ENCODE measurements at places on chromosomes 7 and 10.

GRCh38 chr10:15341502-15342128 lies 29.5 kb downstream of the FAM171A1 start:
- DNase-seq = no peak

GRCh38 chr7:79673969-79674368 lies 220.5 kb upstream of the MAGI2 start:
- no peak for DNase-seq

DNA sequence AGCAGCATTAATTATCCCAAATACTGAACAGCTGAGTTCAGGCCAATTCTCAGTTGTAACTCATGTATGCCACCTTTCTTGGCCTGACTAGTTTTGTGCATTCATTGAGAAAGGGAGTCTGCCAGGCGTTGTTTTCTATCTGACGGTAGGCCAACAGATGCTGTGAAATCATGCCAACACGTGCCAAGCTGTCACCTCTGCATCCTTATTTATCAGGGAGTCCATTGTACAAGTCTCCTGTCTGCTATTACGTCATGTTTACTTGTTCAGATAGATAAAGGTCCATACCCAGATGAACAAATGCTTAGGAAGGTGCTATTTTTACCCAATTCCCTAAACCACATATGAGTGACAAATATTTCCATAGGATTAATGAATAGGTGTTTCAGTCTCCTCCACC lies 127.2 kb upstream of the CDK6 start:
- no peak for DNase-seq

- DNase-seq = no peak
Measured at GRCh38 chr7:124762611-124763143, 2.9 kb downstream of the GPR37 start.

DNA sequence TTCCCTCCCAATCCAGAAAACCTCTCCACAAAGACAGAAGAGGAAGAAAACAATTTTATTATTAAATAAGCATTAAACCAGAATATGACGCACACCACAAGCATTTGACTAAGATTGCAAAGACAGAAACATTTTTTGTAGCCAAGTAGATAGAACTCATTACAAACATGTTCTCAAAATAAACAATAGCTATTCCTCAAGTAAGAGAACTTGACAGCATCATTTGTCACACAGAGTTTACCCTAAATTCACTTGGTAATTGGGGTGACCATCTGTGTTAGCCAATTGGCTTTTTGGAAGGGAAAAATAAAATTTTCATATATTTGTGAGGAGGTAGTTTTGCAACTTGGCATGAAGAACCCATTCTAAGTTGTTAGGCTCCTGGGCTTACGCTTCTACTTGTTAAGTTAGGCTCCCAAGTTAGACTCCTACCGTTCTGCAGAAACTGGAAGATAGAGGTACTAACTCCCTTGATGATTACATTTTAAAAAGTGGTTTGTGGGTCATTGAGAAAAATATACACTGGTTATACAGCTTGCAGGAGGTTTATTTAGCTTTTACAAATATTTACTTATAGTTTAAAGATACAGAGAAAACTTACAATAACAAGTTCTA lies 618.6 kb upstream of the CNTNAP2 start:
- no peak for DNase-seq

DNA sequence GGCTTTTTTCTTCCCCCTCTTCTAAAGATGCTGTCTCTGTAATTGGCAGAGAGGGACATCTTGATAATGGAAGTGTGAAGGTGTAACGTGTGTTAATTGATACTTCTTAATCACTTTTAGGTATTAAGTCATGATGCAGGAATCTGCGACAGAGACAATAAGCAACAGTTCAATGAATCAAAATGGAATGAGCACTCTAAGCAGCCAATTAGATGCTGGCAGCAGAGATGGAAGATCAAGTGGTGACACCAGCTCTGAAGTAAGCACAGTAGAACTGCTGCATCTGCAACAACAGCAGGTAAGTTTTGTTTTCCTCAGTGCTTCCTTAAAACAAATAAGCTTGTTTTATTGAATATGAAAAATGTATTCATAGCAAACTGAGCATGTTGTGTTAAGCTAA lies 11.8 kb downstream of the FOXP2 start:
- no peak for DNase-seq

GRCh38 chr7:138164804-138165203 lies 88.5 kb downstream of the AKR1D1 start:
- DNase-seq = no peak

DNA sequence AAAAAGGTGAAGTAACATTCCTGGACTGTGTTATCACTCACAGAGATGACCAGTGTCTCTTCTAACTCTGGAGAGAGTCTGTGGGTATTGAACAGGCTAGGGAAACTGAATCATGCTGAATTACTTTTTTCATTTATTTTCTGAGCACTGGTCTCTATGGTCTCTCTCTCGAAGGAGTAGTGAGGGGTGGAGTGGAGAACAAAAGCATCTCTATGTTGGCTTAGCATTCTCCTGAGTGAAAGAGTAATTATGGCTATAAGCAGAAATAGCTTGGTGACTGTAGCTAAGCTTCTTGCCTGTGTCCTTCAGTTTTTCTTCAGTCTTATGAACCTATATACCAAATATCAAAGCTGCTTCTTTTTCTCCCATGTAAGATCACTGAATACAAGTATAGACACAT lies 64.6 kb upstream of the PTN start:
- DNase-seq = no peak

DNA sequence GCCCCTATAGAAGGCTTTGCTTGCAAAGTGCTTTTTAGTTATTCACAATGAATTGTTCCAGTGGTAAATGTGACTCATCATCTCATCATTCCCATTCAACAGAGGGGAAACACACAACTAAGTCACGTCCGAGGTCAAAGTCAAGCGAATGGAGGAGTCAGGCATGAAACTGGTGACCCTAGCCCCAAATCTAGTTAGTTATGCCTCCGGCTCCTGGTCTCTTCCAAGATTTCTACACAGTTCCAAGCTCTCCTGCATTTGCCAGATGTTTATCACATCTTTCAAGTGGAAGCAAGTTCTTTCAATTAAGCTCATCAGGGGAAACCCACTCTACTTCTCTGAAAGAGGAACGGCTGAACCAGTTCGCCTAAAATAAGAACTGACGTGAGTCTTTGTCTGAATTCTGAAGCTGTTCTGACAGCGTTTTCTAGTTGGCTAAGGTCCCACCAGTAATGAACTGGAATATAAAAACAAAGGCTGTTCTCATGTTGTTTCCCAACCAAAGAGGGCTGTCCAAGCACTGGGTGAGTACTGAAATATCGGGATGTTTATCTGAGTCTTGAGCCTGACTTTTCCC lies 140.9 kb upstream of the NRBF2 start:
- DNase-seq = no peak

- no peak for DNase-seq
Measured at GRCh38 chr7:43764039-43764761, 5.7 kb downstream of the BLVRA start.

DNA sequence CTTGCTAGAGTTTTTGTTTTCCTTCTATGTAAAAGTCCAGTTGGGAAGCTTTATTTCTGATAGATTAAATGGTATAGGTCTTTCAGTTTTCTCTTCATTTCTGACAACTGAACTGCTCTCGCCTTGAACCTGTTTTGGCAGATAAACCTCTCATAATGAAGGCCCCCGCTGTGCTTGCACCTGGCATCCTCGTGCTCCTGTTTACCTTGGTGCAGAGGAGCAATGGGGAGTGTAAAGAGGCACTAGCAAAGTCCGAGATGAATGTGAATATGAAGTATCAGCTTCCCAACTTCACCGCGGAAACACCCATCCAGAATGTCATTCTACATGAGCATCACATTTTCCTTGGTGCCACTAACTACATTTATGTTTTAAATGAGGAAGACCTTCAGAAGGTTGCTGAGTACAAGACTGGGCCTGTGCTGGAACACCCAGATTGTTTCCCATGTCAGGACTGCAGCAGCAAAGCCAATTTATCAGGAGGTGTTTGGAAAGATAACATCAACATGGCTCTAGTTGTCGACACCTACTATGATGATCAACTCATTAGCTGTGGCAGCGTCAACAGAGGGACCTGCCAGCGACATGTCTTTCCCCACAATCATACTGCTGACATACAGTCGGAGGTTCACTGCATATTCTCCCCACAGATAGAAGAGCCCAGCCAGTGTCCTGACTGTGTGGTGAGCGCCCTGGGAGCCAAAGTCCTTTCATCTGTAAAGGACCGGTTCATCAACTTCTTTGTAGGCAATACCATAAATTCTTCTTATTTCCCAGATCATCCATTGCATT lies 27.1 kb downstream of the MET start:
- DNase-seq = no peak

DNA sequence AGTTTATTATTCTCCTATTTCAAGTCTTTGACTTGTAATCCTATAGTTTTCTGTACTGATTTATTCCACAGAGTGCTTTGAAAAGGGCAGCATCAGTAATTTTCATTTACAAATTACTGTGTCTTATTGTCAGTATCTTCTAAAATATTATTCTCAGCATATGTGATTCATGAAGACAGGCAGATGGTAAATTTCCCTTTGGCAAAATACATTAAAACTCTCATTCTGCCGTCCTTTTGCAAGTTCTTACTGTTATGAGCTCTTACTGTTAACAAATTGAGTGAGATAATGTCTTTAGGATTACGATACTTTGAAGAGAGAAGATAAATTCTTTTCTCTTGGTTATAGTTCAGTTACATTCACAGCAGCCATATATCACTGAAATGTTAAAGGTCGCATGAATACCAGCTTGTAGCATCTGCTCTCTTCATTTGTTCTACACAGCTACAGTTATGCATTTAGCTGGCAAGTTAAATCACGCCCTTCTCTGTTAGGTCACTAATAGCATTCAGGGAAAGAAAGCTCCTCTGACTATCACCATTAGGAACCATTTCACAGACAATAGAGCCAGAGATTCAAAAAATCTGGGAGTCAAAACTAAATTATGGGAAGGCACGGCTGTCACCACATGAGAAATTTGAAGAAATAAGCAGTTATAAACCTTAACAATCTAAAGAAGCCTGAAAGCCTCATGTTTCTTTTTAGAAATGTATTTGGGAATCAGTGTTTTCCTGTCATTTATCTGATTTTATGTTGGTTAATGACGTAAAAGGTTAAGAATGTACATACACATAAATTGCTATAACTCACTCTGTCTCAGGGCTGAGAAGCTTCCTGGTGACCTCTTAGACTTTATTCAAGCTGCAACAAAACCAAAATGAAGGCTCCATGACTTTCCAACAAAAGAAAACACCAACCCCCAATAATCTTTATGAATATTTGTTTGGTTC lies 109.6 kb upstream of the SP4 start:
- DNase-seq = no peak

DNA sequence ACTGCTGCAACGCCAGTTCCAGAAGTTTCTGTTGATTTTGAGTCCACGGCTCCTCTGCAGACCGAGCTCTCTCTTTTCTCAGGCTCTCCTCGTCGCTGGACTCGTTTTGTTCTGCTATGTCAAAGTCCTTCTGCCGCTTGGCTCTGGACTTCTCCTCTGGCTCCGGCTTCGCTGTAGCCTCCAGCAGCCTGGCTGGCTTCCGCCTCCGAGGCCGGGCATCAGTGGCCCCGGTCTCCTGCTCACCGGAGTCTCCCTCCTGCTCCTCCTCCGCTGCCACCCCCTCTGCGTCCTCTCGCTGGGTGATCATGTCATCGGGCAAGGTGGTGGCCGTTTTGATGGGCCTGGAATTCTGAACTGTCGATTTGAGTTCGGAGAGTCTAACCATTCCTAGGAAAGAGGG lies 225.2 kb downstream of the MLLT10 start:
- no peak for DNase-seq

DNA sequence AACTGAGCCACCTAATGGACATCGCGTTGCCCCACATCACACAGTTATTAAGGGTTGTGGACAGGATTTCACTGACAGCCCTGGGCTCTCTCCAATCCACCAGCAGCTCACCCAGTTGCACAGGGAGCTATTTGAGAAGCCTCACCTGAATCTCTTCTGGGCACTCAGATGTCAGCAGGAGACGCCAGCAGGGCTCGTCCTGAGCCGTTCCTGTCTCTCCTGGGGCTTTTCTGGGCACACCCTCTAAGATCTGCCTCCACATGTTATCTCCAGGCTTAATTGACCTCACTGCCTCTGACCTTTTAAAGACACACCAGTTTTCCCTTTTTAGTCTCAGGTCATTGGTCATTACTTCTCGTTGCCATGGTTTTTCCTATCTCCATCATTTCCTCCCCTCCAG lies 63.0 kb downstream of the GRID1 start:
- DNase-seq = no peak

GRCh38 chr10:31072451-31072850 lies 40.8 kb upstream of the ZNF438 start:
- no peak for DNase-seq

DNA sequence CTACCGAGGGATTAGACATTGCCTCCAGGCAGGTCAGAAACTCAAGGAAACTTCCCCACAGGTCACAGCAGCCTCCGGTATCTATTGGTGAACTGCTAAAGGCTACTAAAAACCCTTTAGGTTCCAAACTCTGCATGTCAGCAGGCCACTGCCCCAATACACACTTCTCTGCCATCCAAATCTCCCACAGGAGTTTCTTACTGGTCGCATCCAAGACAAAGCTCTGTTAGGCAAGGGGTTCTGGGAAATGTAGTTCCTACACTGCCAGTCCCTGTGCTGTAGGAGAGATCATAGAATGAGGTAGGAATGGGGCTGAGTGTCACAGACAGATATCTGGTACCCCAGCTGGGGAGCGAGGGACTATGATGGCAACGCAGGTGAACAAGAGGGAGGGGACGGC lies 757.0 kb upstream of the C7orf33 start:
- DNase-seq = no peak

GRCh38 chr10:49009199-49009979 lies 69.7 kb upstream of the LRRC18 start:
- DNase-seq = no peak

DNA sequence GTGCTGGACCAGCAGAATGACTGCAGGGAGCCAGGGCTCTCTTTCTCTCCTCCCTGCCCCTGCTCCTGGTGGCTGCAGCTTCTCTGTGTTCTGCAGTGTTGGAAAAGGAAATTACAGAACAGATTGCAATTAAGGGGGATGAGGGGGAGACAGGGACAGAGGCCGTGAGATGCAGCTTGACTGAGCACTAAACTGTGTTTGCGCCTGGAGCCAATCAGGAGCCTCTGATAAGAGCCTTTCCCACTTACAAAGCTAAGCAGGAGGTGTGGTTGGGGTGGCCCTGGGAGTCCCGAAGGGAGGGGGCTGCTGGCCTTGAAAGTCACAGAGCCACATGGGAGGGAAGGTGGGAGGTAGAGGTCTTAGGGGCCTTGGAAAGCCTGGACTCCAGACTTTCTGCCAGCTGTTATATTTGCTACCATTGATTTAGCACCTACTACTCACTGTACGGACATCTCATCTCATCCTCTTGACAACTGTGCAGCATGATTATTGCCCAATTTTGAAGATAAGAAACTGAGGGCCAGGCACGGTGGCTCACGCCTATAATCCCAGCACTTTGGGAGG lies 26.7 kb downstream of the TRIM8 start:
- no peak for DNase-seq

- no peak for DNase-seq
Measured at GRCh38 chr7:123604739-123605138, 3.1 kb downstream of the ASB15 start.

GRCh38 chr7:151964951-151965350 lies 8.7 kb downstream of the GALNTL5 start:
- no peak for DNase-seq

DNA sequence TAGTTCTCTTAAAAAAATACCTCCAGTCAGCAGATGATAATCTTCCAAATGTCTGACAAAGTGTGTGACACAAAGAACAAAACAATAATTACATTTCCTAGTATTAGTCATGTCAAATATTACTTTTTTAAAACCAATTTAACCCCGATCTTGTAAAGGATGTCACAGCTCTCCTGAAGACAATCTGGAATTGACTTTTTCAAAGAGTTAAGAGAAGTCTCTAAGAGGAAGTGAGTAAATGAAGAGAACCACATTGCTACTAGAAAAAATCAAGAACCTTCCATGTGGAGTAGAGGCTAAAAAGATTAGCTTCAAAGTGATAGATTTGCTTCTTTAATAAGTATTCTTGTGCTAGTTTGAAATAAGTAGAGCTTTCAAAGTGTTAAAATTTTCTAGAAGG lies 218.2 kb upstream of the IMMP2L start:
- DNase-seq = no peak
